Epithelial cell of alveolus of lung (primary cell): ENCODE measurements at places on chromosomes 2 and 18. TPM values are rescaled to one million over a fixed set of nuclear protein-coding genes. Genes with fewer than 3 reads are reported as not detected.

MYO7B gene
- 0.24 TPM in 1 of 2 replicates, not detected in the other for total RNA-seq

LAMA3 gene
- 2.6 and 18.1 TPM in 2 replicates for total RNA-seq

GKN2 gene
- total RNA-seq, result not detected in 2 replicates

SLC25A52 gene
- total RNA-seq, result not detected in 2 replicates

PAIP2B gene
- 0.52 and 1.0 TPM in 2 replicates for total RNA-seq

ATP8B1 gene
- total RNA-seq, result 5.5 and 10.9 TPM in 2 replicates

CYB5A gene
- total RNA-seq, result 80.4 and 161 TPM in 2 replicates

LCT gene
- total RNA-seq, result under 0.01 and 0.08 TPM in 2 replicates

PSMA8 gene
- not detected in 2 replicates for total RNA-seq

KDM3A gene
- 11.6 and 33.5 TPM in 2 replicates for total RNA-seq

CCDC102B gene
- 12.8 and 18.3 TPM in 2 replicates for total RNA-seq

RAB17 gene
- not detected in 2 replicates for total RNA-seq

NCKAP5 gene
- total RNA-seq, result 1.9 and 2.2 TPM in 2 replicates

CIB4 gene
- total RNA-seq, result not detected in 2 replicates

EPHA4 gene
- total RNA-seq, result 6.8 and 15.4 TPM in 2 replicates
